ENCODE measurements at places on chromosomes 2 and 18.

DNA sequence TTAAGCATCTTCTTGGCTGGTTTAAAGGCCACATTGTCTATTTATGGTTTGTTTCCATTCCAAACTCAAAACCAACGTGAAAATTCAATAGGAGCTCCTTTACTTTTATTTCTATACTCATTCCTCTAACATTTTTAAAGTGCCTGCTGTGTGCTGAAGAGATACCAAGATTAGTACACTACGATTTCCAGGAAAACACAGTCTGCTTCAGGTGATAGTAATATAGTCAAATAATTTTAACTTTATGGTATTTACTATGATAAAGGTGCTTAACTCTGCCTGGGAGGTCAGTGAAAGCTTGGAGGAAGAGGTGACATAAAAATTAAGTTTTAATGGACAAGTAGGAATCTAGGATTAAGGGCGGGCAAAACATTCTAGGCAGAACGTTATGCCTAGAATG lies 121.4 kb downstream of the KIAA1328 start:
- DNase-seq: no peak

GRCh38 chr2:225465827-225466226 lies 66.3 kb downstream of the NYAP2 start:
- DNase-seq: no peak

DNA sequence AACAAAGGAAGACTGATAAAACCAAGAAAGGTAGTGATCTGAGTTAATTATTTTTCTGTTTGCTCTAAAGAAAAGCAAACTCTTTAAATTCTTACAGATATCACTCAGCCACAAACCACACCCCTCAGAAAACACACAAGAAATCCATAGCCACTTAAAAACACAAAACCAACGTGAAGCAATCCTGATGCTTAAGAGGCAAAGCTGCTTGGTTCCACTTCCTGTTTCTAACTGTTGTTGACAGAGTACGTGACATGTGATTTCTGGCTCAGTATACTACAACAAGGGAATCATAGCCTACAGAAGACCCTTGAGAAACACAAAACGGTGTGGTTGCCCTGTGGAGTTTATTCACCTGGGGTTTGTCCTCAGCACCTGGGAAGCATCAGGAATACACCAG lies 240.9 kb upstream of the APCDD1 start:
- no peak for DNase-seq

- no peak for DNase-seq
Measured at GRCh38 chr2:41912337-41912736, 135.5 kb upstream of the PKDCC start.

Measured in AG04449 (cell line).